ENCODE measurements at places on chromosomes 1 and 21. TPM values are rescaled to one million over a fixed set of nuclear protein-coding genes. Genes with fewer than 3 reads are reported as not detected.

DNA sequence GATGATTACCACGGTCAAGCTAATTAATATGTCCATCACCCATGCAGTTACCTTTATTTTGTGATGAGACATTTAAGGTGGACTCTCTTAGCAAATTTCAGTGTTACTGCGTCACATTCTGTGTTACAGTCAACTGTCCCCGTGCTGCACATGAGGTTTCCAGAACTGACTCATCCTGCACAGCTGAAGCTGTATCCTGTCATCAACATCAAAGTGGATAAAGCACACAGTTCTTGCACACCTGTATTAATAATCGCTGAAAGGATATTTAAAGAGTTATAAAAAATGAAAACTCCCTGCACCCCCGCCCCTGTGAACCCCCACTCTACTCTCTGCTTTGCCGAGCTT lies 3.4 kb upstream of the KRTAP10-5 start:
- DNase-seq, result no peak

- no peak for DNase-seq
Observed at GRCh38 chr1:15308621-15309027, 61.6 kb downstream of the FHAD1 start.

- no peak for DNase-seq
Observed at GRCh38 chr1:71093938-71094337, 13.1 kb upstream of the ZRANB2 start.

GRCh38 chr1:19057182-19057779 lies 100.8 kb upstream of the IFFO2 start:
- no peak for DNase-seq

- DNase-seq, result no peak
Observed at GRCh38 chr1:63982201-63982600, 208.4 kb downstream of the ROR1 start.

DNA sequence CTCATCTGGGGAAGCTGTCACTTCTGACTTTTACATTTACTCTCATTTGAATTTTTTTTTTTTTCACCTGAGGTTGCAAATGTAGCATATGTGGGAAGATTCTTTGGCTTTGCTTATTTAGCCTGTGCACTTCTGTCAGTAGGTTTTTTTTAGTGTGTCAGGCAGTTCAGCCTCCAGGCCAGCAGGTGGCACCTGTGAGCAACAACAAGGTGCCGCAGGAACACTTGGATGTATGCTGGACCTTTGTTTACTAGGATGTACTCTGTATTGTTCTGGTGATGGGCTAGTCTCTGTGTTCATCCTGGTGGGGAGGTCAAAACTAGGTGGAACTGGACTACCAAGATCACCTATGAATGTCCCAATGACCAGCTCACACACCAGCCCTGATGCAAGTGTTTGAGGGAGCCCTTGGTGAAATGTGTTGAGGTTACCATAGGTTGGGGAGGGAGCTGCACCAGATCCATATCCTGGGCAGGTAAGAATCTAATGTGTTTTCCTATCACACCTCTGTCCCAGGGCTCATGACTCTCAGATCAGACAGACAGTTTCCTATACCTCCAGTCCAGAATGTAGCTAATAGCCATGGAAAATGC lies 618.2 kb downstream of the BRINP3 start:
- DNase-seq, result no peak

GRCh38 chr1:81254068-81254467 lies 546.7 kb upstream of the ADGRL2 start:
- DNase-seq, result no peak

DNA sequence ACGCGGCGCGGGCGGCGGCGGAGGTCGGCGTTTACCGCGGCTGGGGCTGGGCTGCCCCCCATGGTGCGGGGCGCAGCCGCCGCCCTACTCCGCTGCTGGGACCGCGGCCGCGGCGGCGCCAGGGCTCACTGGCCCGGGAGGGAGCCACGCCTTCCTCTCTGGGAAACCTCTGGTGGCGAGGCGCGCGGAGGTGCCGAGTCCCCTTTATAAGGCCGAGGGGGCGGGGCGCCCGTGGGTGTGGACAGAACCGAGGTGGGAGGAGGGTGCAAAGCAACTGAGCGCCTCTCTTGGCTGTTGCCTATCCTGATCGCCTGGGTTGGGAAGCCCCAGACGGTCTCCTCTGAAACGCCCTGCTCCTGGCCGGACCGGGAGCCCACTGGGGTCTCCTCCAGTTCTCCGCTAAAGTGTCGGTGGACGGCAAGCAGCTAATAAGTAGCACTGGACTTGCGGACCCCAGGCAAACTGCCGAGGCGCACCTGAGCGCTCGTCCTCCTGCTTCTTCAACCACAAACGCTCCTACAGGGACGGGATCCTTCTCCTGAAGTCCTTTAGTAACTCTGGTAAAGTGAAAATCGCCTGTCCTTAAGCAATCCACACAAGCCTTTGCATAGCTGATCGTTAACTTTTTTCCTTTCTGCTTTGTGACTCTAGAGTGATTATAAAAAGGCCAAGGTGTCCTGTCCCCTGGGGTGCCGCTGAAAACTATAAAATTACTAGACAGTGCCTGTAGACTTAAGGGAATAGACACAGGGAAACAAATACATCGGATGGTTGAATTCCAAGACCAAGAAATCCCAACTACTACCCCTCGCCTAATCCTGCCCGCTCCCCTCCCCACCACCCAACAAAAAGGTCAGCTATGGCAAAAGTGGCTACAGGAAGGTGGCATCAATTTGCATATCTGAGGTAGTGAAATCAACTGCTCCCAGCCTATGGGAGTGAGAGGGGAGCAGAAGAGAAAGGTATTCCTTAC lies at the start of gene PTGER3:
PTGER3 (minus strand) TSS at position 182 of the 973 bp plus-strand sequence. CDS start 239 bp downstream, outside the sequence.
- DNase-seq, result no peak

DNA sequence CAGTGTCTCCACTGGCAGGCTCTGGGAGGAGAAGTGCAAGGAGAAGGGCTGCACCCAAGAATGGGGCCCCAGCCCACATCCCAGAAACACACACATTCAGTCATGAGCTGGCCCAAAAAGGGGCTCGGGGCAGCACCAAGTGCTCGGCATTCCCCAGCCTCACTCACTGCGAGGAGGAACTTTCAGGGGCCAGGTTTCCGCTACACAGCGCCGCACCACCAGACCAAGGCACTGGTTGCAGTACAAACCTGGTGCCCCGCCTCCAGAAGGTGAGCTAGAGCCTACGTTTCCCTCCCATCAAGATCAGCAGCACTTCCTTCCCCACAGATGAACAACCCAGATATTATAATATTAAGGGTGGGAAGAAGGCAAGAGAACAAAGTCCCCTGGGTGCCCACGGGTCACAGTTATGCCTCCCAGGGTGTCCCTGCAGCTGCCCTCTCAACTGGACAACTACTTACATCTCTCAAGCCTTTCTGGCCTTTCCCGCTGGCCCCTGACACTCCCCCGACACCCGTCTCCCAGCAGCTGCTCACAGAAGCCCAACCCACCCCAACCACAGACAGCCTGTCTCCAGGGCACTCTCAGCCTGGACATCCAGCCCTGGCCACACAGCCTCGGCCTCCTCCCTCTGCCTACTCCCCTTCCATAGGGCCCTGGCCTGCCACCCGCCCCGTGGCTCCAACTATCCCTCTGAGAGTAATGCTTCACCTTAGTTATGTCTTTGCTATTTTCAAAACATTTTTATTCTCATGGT lies 3.8 kb downstream of the PBXIP1 start:
- DNase-seq, result no peak

GRCh38 chr1:160834945-160835565 lies 27.6 kb downstream of the CD244 start:
- peak; percentile 22 for DNase-seq

- no peak for DNase-seq
Observed at GRCh38 chr1:8374356-8374755, 56.4 kb downstream of the SLC45A1 start.

GRCh38 chr1:181061891-181062835 lies 26.3 kb upstream of the IER5 start:
- no peak for DNase-seq

The KLHDC9 gene
- total RNA-seq, result 0.60 TPM

DNA sequence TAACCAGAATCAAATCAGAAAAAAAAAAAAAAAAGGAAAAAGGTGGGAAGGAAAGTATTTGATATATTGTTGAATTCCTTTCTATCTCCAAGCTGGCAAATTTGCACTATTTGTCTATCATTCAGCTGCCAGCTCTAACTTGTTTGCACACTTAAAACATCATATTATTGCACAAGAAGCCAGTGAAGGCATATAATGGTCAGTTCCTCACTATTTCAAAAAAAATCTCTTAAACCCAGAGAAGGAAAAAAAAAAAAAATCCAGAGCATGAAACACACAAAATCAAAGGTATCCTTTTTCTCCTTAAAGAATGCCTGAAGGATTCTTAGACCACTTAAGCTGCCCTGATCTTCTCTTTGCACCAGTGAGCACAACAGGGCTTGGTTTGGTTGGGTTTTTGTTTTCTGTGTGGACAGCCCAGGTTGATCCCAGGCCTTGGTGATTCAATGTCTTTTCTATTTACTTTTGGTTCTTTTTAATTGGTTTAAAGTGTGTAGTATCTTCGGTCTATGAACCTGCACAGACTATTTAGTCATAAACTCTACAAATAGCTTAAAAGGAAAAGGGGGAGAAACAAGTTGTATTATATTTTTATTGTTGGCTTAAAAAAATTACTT lies 40.2 kb downstream of the DUSP10 start:
- no peak for DNase-seq

The LCE3E gene
- not detected for total RNA-seq

The TSACC gene
- not detected for total RNA-seq

DNA sequence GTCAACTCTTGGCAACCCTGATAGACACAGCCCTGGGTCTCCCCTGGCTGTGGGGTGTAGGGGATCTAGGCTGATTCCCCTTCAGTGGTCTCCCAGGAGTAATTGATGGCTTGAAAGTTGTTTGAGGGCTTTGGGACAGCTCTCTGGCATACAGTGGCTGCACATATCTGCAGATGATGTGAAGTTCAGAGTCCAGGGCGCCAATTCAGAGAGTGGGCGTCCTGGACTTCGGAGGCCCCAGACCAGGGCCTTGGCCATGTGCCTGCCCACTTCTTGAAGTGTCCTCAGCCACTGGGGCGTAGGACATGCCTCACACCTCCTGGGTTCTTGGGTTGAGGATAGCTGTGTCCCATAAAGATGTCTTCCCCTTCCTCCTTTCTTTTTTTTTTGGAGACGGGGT lies 2.6 kb downstream of the INAVA start:
- DNase-seq, result no peak

DNA sequence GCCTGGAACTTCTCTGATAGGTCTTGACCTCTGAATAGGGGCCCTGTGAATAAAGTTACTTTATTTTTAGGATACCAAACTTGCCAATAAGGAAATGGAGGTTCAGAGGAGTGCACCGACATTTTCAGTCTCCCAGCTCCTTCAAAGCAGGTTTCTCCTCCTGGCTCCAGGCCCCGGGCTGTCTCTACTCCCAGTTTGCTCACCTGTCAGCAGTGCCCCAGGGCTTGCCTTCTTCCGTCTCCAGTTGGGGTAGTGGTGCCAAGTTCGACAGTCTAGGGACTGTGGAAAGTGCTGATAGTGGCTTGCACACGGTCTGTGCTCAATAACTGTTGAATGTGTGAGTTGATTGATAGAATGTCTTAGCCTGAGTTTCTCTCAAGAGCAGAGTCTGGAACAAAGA lies 149.2 kb downstream of the ACTL8 start:
- no peak for DNase-seq

GRCh38 chr21:42247716-42248115 lies 28.8 kb downstream of the ABCG1 start:
- DNase-seq, result no peak

DNA sequence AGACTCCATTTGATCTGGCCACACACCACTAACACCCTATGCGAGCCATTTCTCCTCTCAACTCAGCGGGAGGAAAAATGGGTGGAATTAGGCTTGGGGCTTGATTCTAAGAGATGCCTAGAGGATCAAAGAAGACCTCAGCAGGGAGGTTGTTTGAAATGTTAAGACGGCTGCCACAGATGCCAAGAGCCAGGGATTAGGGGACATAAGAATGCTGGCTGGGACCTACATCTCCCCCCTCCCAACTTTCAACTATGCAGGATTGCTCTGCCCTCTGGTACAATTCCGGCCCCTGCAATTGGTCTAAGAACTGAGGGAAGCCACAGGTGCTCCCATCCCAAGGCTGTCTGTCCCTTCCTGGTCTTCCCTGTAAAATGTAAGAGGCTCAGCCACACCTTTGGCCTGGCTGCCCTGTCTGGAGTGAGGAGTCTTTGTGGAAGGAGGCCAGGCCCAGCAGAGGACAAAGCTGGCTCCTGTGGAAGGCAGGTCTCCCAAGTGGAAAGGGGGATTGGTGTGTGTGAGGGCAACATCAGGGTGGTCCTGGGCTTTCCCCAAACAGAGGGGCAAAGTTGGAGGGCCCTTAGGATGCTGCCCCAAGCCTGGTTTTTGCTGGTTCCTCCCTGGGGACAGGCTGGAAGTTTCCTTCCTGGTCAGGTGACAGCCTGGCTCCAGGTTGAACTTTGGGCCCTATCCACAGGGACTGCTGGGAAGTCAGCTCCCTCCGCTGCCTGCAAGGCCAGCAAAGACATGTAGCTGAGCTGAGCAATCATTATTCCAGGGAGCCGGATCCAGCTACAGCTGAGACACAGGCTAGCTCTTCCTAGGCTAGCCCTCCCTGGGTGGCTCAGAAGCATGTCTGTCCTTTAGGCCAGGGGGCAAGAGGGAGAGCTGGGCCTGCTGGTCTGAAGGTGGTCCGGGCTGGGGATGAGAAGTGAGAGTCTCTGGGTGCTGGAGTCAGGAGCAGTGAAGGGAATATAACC lies 34.5 kb upstream of the SYNC start:
- DNase-seq, result no peak

DNA sequence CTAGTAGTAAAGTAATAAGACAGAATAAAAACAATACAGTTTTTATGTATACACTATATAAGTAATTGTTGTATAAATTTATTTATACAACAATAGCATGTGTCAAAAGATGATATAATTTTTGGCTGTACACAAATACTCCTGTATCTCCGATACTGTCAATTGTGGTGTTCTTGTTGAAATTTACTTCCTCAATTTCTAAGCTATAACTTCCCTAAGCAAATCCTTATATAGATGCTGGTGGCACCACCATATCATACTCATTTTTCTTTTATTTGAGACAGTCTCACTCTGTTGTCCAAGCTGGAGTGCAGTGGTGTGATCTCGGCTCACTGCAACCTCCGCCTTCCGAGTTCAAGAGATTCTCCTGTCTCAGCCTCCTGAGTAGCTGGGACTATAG lies 141.0 kb upstream of the HP1BP3 start:
- DNase-seq, result no peak

- DNase-seq, result no peak
Observed at GRCh38 chr1:30190511-30191153, 532.8 kb downstream of the MATN1 start.

The UBAP2L gene
- 73.6 TPM for total RNA-seq

The RIMKLA gene
- 0.04 TPM for total RNA-seq

Data from pulmonary artery endothelial cell (primary cell).